ENCODE measurements at places on chromosomes 5 and 9. TPM values are rescaled to one million over a fixed set of nuclear protein-coding genes. Genes with fewer than 3 reads are reported as not detected.

DNA sequence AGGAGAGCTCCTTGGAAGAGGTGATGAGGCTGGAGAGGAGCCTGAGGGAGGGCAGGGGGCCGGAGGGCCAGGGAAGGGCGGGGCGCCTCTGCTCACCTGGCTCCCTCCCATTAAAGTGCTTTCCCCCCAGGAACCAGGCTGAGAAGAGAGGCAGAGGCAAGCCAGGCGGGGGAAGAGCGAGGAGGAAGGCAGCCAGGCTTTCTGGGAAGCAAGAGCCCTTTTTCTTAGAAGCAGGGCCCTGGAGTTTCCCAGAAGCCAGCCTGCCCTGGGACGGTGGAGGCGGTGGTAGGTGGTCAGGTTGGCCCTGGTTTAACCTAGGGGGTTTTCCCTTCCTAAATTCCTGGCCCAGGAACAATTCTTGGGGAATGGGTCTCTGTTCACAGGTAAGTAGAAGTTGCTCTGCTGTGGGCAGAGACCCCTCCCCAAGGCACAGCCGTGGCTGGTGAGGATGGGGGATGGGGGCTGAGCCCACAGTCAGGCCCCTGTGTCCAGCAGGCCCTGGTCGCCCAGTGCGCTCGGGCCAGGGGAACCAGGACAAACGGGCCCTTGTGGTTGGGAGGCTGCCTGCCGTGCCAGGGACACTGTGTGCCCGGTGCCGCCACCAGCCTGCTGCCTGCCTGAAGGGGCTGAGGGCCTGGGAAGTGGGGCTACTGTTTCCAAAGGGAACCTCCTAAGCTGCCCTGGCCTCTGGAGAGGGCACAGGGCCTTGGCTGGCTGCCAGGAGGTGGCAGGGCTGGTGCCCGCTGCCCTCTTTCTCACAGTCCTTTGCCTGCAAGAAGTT lies 16.6 kb upstream of the RALGDS start:
- no peak for DNase-seq

DNA sequence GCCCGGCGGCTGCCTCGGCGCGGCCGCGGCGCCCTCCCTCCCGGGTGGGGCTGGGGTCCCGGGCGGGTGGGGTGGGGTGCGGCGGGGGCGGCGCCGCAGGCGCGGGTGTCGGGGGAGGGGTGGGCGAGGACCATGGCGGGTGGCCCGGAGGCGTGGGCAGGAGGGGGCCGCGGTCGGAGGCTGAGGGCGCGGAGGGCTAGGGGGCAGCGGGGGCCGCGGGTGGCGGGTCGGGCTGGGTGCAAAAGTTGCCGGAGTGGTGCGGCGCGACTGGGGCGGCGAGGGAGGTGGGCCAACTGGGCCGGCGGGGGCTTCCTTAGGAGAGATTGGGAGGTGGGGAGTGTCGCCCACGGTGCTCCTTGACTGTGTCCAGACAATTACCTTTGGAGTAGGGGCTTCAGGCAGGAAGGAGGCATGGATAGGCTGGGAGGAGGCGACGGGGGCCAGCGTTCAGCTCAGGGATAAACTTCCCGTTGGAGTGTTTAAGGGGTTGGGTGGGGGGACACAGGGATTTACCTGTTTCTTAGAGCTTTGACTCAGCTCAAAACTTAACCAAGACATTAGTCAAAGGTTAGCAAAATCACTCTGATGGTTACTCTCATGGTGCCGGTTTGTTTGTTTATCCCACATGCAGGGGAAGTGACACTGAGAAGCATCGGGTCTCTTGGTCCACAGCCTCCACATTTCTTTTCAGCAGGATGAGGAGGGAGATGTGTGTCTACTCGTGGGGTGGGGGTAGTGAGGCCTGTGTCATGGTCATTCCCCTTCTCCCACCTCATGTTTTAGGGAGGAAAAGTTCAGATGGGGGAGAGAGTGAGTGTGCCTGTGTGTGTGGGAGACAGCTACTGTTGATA lies 859 bp downstream of the CSNK1G3 start:
- DNase-seq: peak; percentile 37

GRCh38 chr5:6547498-6547897 lies 85.3 kb downstream of the NSUN2 start:
- no peak for DNase-seq

DNA sequence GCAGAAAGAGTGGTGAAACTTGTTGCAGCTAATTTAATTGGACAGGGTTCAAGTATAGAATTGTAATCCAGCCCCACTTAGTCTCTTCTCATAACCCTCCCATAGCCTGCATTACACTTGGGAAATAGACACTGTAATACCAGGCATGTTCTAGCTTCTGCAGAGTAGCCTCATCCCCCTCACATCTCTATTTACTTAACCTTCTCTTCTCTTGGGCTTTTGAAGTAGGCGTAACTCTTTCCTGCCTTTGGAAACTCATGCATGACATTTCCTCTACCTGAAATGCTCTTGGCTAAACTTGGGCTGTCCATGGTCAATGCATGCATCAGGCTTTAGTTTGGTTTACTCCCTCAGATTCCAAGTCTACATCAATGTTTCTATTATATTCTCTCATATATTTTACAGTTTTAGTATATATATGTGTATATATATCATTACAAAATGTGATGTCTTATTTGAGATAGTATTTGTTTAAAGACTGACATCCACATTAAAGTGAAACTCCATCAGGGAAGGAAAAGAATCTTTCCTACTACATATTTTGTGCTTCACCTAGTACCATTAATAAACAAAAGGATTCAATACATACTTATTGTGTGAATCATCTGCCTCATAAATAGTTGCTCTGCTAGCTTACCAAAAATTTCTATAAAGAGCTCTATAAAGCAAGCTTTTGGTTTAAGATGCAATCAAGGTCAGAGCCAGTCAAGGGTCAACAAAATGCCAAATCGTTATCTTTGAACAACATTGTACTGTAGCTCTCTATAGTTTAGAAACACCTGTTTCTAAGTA lies 1158.0 kb downstream of the MAT2B start:
- DNase-seq: peak; percentile 21

GRCh38 chr9:126705767-126706697 lies 92.3 kb downstream of the LMX1B start:
- no peak for DNase-seq

- no peak for DNase-seq
Observed at GRCh38 chr9:108182950-108183381, 672.8 kb downstream of the ACTL7B start.

DNA sequence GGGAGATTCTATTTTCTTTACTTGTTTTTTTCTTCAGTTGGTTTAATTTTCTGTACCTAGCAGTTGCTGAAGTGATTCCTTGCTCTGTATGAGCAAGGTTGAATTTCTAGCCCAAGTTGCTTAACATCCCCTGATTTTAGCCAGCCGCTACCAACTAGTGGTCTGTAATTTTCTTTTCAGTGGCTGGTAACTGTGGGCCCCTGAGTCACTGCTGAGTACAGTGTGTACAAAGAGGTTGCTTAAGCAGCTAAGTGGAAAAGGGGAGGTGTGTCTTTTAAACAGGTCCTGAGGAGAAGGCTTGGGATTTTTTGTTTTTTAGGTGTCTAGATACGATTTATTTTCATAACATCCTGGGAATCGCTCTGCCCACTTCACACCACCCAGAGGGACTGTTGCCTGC lies 254.7 kb downstream of the NR3C1 start:
- no peak for DNase-seq

- no peak for DNase-seq
Observed at GRCh38 chr9:114721491-114722079, 39.6 kb upstream of the TEX48 start.

GRCh38 chr9:98327249-98327561 lies 71.8 kb upstream of the TBC1D2 start:
- no peak for DNase-seq

GRCh38 chr9:121886759-121887485 lies 206.2 kb downstream of the TTLL11 start:
- no peak for DNase-seq

DNA sequence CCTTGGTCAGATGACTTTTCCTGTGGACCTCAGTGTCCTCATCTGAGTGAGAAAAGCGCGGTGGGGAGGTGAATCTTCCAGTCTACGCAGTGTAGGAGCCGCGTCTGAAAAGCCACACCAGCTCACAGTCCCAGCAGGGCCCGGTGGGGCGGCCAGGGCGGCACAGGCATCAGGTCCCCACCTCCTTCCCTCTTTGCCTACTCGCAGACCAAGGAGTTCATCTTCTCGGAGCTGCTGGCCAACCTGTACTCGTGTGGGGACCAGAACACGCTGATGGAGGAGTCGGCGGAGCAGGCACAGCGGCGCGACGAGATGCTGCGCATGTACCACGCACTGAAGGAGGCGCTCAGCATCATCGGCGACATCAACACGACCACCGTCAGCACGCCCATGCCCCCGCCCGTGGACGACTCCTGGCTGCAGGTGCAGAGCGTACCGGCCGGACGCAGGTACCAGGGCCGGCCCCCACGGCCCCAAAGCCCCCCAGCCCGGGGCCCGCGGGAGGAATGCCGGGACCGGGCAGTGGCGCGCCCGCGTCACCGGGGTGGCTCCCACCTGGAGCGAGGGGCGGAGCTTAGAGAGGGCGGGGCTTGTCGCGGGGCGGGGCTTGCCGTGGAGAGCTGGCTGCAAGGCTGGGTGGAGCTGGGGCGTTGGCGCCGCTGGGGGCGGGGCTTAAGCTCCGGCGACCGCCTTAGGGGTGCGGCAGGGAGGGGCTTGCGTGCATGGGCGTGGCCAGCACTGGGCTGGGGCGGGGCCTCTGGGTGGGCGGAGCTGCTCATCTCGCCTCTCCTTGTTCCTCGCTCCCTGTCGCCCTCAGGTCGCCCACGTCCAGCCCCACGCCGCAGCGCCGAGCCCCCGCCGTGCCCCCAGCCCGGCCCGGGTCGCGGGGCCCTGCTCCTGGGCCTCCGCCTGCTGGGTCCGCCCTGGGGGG lies 25.6 kb downstream of the GOLGA2 start:
- no peak for DNase-seq

Gene LCNL1
- 0.13 TPM for polyA plus RNA-seq

Gene PDE8B
- 6.4 TPM for polyA plus RNA-seq

GRCh38 chr5:178382754-178383164 lies 150.2 kb upstream of the PHYKPL start:
- no peak for DNase-seq

- DNase-seq: peak; percentile 34
Observed at GRCh38 chr9:4750023-4750673, 9.1 kb upstream of the AK3 start.

GRCh38 chr5:176954050-176954449 lies 52.5 kb downstream of the UIMC1 start:
- DNase-seq: no peak
